ENCODE measurements at places on chromosomes 13 and 19.

DNA sequence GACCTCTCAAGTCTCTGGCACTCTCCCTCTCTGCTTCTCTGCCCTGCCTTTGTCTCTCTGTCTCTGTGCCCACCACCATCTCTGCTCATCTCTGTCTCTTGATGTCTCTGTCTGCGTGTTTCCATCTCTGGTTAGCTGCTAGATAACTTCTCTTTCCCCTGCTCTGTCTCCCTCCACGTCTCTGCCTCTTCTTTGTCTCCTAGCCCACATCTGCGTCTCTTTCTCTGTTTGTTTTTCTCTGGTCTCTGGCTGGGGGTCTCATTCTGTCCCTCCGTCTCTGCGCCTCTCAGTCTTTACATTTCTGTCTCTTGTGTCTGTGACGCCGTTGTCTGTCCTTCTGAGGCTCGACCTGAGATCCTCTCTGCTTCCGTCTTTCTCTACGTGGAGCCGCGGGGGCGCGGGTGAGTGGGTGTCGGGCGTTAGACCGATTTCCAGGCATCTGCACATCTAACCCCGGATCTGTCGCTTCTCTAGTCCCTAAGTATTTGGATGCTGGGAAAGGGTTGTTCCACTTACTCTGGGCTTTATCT is 386 bp downstream of the GIPR start:
- DNase-seq, result no peak

DNA sequence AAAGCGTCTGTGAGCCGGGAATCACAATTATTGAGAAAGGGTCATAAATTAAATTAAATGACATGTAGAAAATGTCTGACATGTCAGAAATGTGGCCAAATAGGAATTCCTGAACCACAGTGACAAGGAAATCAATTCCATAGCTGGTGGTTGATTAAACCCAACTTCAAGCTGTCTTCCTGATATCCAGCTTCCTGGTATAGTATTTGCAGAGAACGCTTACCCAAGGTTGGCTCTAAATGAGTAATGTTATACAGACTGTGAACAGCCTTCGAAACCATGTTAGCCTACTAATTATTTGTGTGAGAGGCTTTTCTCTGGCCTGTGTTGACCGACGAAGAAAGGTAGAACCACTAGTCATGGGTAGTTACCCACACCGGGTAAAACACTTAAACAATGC is 347.2 kb downstream of the RFC3 start:
- DNase-seq, result no peak

DNA sequence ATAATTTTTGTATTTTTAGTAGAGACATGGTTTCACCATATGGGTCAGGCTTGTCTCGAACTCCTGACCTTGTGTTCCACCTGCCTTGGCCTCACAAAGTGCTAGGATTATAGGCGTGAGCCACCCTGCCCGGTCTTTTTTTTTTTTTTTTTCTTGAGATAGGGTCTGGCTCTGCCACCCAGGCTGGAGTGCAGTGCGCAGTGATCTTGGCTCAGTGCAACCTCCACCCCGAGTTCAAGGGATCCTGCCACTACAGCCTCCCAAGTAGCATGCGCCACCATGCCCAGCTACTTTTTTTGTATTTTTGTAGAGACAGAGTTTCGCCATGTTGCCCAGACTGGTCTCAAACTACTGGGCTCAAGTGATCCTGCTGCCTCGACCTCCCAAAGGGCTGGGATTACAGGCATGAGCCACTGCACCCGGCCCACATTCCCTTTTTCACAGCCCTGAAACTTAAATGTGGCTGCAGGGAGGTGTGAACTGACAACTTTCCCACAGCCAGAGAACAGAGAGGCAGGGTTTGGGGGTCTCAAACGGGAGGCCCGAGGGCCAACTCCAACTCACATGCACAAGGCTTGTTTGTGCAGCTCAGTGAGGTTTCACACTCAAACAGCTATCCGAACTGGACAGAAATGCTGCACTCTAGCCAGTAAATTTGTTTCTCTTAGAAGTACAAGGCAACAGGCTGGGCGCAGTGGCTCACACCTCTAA is 4.4 kb upstream of the S1PR5 start:
- DNase-seq, result no peak

- peak; percentile 89 for DNase-seq
These were observed 5.1 kb upstream of the FLT3LG start for GRCh38 chr19:49468746-49469447.

GRCh38 chr13:62747152-62747551 is 1331.5 kb upstream of the PCDH20 start:
- DNase-seq, result no peak

DNA sequence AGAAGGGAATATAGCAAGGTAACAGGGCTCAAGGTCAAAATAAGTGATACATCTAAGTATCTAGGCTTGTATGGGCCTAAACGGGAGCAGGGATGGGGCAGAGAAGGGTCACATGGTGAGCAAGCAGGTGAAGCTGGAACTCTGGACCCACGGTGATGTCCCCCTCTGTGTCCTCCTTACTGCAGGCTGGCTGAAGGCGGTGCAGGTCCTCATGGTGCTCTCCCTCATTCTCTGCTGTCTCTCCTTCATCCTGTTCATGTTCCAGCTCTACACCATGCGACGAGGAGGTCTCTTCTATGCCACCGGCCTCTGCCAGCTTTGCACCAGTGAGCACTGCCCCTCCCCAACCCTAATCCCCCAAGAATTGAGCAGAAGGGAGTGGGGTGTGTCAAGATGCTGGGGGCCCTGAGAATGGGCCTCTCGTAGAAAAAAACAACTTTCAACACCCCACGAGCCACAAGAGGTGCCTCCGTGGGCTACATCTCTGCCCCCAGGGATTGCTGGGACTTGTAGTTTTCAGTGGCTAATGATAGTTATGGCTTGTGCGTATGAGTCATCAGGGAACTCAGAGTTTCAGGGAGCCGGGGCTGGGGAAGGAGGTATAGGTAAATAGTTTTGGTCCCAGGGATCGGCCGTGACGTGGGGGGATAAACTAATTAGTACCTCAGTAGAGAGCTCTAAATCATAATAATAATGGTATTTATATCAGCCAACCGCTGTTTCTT is 4.0 kb downstream of the EMP3 start:
- DNase-seq, result no peak

DNA sequence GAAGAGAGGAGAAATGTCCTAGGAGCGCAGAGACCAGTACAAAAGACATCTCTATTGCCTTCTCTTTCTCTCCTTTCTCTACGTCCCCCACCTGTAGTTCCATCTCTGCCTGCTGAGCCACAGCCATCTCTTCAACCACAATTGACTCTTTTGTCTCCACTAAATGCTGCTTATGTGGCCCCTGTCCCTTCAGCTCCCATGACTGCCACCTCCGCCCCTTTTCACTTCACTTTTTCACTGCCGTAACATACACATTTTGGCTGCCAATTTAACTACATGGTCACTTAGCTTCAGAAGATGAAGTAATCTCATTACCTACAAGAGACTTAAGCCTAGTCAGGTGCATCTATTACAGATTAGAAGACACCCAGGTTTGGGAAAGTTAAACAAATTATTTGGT is 81.9 kb downstream of the MZT1 start:
- no peak for DNase-seq

- DNase-seq, result peak; percentile 38
These were observed 6.5 kb downstream of the UNC13A start for GRCh38 chr19:17681505-17682125.

Measured in heart left ventricle (tissue), 16 donors.